Caco-2 (cell line): ENCODE measurements at places on chromosomes 5 and 9. TPM values are rescaled to one million over a fixed set of nuclear protein-coding genes. Genes with fewer than 3 reads are reported as not detected.
A peak's percentile ranks its signal among the peaks of the same experiment; 100 is the strongest.

DNA sequence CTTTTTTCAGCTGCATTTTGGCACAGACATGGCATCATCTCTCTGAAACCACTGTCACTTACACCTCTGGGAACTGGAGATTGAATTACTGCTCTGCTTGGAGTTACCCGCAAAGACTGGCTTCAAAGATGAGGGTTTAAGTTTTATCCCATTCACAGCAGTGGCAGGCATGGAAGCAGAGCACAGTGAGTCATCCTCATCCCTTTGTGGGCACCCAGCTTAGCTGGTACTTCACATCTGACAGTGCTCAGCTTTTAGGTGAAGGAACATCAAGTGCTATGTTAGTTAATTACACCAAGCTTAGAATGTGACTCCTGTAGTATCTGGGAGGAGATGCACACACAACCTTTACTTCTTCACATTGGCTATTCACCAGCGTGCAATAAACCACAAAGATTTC, 24.8 kb upstream of the ALDH1A1 start:
- no peak for DNase-seq

Gene C1QTNF2
- total RNA-seq = 0.16 TPM in 1 of 2 replicates, not detected in the other

- no peak for DNase-seq
Measured at GRCh38 chr5:111972080-111972479, 215.1 kb upstream of the NREP start.

DNA sequence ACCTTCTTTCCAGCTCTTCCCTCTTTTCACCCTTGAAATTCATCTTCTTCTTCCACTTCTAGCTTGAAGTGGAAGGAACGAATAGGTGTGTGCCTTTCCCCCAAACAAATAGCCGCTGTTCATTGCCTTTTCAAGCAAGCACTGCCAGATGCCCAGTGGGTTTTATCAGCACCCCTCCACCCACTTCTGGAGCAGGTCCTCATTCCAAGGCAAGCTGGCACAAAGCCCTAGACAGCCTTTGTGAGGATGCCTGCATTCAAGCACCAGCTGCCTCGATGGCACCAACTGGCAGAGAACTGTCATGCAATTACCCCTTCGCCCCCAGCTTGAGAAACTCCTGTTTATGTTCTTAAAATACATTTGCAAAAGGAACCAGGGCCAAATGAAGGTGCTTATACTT, 36.5 kb downstream of the SERINC5 start:
- no peak for DNase-seq

GRCh38 chr5:32202394-32202793, 28.3 kb upstream of the GOLPH3 start:
- no peak for DNase-seq

Gene CDC20B
- not detected in 2 replicates for total RNA-seq

GRCh38 chr5:164505791-164506190, 1000.4 kb downstream of the MAT2B start:
- DNase-seq = no peak

GRCh38 chr5:176619203-176619568, 9.2 kb upstream of the GPRIN1 start:
- peak; percentile 88 for DNase-seq

Gene SHISAL2B
- not detected in 2 replicates for total RNA-seq

Gene RNF208
- 6.3 and 6.5 TPM in 2 replicates for total RNA-seq

Gene PCDHB2
- total RNA-seq = 0.20 and 0.21 TPM in 2 replicates

- DNase-seq = no peak
Measured at GRCh38 chr9:122785269-122785668, 3.5 kb upstream of the OR5C1 start.

Gene SGCD
- 0.20 and 0.28 TPM in 2 replicates for total RNA-seq

GRCh38 chr5:42377496-42377895, 45.7 kb upstream of the GHR start:
- DNase-seq = no peak

Gene TMC1
- total RNA-seq = not detected in 2 replicates

DNA sequence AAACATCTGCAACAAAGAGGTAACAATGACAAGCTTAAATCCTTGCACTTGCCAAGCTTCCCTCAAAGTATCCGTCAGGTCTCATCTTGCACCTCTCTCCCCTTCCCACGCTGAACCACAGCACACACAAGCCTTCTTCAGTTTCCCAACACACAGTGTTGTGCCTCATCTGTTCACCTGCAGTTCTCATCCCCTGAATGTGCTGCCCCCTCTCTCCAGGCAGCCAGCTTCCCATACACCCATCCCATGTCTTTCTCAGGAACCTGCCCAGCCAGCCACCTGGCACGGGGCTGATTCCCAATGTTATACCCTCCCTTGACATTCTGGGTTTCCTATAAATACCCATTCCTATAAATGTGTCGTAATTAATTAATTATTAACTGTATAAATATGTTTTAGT, 314.8 kb downstream of the PRELID2 start:
- no peak for DNase-seq

Gene DRD1
- total RNA-seq = not detected in 2 replicates

Gene DMRTA1
- 0.07 and 0.14 TPM in 2 replicates for total RNA-seq

GRCh38 chr9:38486056-38486615, 61.9 kb upstream of the IGFBPL1 start:
- no peak for DNase-seq

- DNase-seq = no peak
Measured at GRCh38 chr9:126217250-126217653, 109.4 kb upstream of the MVB12B start.

GRCh38 chr5:171268700-171269620, 40.1 kb upstream of the TLX3 start:
- no peak for DNase-seq

Gene SNAPC4
- total RNA-seq = 15.3 and 17.2 TPM in 2 replicates

DNA sequence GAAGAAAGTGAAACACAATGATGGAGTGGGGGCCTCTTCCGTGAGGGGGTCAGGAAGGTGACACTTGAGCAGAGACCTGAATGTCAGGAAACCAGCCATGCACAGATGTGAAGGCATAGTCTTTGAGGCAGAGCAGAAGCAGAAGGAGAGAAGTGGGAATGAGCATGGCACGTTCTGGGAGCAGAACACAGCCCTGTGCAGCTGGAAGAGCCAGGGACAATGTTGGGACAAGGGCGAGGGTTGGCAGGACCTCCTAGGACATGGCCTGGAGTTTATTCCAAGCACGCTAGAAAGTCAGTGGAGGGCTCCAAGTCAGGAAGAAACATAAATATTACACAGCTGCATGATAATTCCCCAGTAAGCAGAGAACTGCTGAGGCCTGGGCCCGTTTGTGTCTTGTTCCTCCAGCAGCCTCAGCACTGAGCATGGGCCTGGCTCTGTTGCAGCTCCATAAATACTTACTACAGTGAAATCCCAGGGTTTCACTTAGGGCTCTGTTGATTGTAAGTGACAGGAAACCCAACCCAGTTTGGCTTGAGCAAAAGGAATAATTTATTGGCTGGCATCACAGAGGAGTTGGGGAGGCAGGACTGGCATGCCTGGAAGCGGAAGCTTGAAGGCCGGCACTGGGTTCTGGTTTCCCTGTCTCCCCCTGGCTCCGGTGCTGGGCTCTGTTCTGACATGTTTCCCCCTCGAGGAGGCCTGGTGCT, 66.2 kb downstream of the MVB12B start:
- DNase-seq = no peak

Gene TMEM171
- 0.86 and 1.2 TPM in 2 replicates for total RNA-seq

Gene SLC22A4
- 1.5 and 1.7 TPM in 2 replicates for total RNA-seq

Gene TSSK1B
- not detected in 2 replicates for total RNA-seq

DNA sequence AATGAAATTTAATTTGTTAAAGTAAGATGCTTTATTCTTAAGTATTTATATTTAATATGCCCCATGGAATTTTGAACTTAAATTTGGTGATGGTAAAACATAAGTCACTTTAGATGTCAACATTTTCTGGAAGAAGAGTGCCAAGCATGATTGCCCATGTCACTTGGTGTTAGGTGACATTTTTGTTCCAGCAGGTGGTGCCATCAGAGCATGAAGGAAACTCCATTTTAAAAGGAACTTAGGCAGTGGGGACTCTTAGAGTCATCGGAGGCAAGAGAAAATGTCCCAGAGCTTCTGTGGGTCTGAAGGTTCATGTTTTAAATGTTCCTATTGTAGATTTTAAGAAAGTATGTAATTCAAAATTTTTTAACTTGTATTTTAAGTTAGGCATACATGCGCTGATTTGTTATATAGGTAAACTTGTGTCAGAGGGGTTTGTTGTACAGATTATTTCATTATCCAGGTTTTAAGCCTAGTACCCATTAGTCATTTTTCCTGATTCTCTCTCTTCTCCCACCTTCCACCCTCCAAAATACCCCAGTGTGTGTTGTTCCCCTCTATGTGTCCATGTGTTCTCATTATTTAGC, 789.3 kb downstream of the SEMA5A start:
- DNase-seq = no peak

Gene FGF10
- total RNA-seq = not detected in 2 replicates

DNA sequence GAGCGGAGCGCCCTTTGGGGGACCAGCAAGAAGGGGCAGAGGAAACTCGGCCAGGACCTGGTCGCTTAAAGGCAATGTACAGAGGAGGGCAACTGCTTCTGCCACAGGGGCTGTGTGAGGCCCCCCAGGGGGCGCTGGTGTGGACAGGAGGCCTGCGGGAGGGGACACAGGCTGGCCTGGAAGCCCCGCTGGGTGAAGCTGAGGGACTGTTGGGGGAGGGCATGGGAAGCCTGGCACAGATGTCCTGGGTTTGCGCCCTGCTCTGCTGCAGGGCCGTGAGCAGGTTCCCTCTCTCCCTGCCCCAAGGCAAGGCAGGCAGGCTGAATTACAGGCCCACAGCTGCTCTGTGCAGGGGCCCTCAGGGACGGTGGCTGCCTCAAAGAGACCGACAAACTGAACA, 5.4 kb downstream of the MED22 start:
- DNase-seq = no peak

Gene HMCN2
- total RNA-seq = 0.41 and 0.53 TPM in 2 replicates

DNA sequence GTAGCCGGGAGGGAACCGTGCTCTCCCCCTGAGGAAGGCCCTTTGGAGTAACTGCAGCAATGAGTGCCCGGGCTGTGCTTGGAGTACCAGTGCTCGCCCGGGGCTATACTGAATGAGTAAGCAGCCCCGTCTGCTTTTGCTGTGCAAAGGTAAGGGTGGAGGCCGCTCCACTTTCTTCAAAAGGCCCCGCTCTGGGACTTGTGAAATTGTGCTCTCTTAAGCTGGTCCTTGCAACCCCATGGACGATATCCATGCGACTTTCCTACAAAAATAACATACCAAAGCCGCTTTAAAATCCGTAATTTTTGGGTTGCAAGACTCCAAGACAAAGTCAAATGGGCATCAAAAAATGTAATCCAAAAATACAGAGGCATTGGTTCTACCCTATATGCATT, 578 bp upstream of the TNFAIP8 start:
- DNase-seq = no peak

DNA sequence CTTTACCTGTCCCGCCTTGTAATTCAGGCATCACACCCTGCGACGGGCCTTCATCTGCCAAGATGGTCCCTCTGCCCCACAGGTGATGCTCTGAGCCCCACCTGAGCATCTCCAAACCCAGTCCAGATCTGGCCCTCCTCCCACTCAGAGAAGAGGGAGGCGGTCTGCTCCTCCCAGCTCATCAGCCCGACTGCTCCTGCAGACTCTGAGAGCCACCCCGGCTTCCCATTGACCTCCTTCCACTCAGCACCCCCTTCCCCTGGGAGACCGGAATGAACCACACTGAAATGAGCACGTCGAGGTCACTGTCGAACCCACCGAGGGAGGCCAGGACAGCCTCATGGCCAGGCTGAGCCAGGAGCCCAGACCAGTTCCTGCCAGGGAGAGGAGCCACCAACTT, 12.8 kb downstream of the ABO start:
- DNase-seq = no peak

- DNase-seq = no peak
Measured at GRCh38 chr5:137792303-137792702, 38.1 kb upstream of the HNRNPA0 start.
